ENCODE measurements at places on chromosomes 1 and 21. TPM values are rescaled to one million over a fixed set of nuclear protein-coding genes. Genes with fewer than 3 reads are reported as not detected.

FMO2 gene
- polyA plus RNA-seq: not detected

ADGRL2 gene
- 113 TPM for polyA plus RNA-seq

FAM20B gene
- 6.3 TPM for polyA plus RNA-seq

GBP7 gene
- polyA plus RNA-seq: not detected

ABCD3 gene
- 3.6 TPM for polyA plus RNA-seq

CYP4B1 gene
- polyA plus RNA-seq: 0.08 TPM

SEC16B gene
- polyA plus RNA-seq: 0.94 TPM

CR1L gene
- polyA plus RNA-seq: 0.39 TPM
